ENCODE measurements at places on chromosomes 11 and 22. TPM values are rescaled to one million over a fixed set of nuclear protein-coding genes. Genes with fewer than 3 reads are reported as not detected.

DNA sequence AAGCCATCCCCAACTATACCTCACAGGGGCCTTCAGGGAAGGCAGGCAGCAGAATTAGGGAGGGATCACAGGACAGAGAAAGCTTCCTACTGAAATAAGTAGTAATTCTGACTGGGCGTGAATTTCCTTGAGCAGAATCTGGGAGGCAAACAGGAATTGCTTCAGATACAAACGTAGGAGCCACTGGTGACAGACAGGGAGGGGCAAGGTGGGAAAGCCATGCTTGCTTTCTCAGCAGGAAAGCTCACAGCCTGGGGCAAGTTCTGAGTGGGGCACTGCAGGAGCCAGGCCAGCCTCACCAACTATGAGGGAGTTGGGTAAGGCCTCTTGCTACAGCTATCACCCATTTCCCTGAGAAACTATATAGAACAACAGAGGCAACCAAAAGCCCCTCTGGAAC lies 43.6 kb downstream of the ARHGAP32 start:
- H3K36me3 ChIP-seq = no peaks in the 10 kb centered on the region
- H3K4me3 ChIP-seq = no peak overlapping the region
- H3K27me3 ChIP-seq = no peaks in the 10 kb centered on the region
- no peak overlapping the region for H3K27ac ChIP-seq
- peaks cover 15% of the 10 kb centered on the region for H3K4me1 ChIP-seq
- DNase-seq = no peak

GRCh38 chr11:14539982-14540421 lies 19.8 kb upstream of the PSMA1 start:
- DNase-seq = no peak
- H3K27me3 ChIP-seq = no peaks in the 10 kb centered on the region
- no peak overlapping the region for H3K27ac ChIP-seq
- H3K4me3 ChIP-seq = no peak overlapping the region

GRCh38 chr11:80587906-80588305 lies 1147.1 kb upstream of the TENM4 start:
- DNase-seq = peak; percentile 7
- H3K4me3 ChIP-seq = no peak overlapping the region
- no peak overlapping the region for H3K27ac ChIP-seq
- no peaks in the 10 kb centered on the region for H3K36me3 ChIP-seq

The DENND6B gene
- total RNA-seq = 5.3 TPM

The LRRC4C gene
- total RNA-seq = 52.3 TPM

The TEX12 gene
- 0.41 TPM for total RNA-seq

The STX3 gene
- total RNA-seq = 16.0 TPM
